Midbrain (tissue), 1 donor: ENCODE measurements at places on chromosomes 3 and 15.
A peak's percentile ranks its signal among the peaks of the same experiment; 100 is the strongest.

DNA sequence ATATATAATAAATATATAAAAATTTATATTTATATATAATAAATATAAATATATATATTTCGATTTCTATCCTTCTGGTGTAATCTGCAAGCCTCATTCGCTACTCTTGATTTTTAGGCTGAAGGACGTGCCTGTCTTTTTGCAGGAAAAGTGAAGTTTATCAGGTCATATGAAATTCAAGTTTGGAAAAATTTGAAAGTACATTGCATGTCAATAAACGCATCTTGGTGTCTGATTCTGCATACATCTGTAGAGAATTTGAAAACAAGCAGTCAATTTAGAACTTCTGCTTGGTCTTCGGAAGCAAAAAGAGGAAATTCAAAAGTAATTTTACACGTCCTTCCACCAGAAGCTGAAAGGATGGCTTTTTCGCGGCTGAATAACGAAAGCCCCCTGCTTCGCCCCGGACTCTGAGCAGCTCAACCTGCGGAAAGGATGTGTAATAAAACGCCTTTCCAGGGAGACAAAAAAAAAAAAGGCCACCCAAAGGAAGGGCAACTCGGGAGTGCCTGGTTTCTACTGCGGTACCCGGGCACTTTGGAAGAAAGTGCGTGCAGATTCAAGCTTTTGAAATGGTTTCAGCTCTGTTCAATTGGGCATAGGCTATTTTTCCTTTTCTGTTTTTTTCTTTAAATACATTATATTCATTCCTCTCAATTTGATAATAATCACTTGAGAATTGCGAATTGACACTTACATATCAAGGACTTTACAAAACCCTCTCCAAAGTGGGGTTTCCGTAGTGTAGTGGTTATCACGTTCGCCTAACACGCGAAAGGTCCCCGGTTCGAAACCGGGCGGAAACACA lies 1.5 kb upstream of the MYNN start:
- DNase-seq: peak; percentile 79

- DNase-seq: no peak
These were observed 134.7 kb downstream of the TMCC1 start for GRCh38 chr3:129758785-129759320.

DNA sequence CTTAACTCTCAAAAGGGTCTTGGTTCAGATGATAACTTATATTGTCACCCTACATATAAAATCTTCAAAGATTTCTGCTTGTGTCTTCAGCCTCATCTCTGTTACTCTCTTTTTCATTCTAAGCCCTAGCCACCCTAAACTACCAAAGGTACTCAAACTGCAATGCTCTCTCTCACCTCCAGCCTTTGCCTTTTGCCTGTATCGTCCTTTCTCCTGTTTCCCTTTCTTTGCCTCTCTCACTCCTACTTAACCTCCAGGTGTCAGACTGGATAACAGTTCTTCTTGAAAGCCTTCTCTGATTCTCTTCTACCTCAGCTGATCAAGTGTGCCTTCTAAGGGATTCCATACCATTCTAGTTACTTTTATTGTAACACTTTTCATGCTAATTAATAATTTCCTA lies 149.8 kb downstream of the SERPINI1 start:
- DNase-seq: no peak

GRCh38 chr15:71128939-71129562 lies 13.8 kb downstream of the THSD4 start:
- DNase-seq: no peak
